ENCODE measurements at places on chromosomes 16 and 17.
A peak's percentile ranks its signal among the peaks of the same experiment; 100 is the strongest.

GRCh38 chr16:1775846-1776671, 3.1 kb upstream of the MRPS34 start:
- DNase-seq, result no peak

GRCh38 chr16:84408856-84409255, 40.5 kb downstream of the ATP2C2 start:
- no peak for DNase-seq

DNA sequence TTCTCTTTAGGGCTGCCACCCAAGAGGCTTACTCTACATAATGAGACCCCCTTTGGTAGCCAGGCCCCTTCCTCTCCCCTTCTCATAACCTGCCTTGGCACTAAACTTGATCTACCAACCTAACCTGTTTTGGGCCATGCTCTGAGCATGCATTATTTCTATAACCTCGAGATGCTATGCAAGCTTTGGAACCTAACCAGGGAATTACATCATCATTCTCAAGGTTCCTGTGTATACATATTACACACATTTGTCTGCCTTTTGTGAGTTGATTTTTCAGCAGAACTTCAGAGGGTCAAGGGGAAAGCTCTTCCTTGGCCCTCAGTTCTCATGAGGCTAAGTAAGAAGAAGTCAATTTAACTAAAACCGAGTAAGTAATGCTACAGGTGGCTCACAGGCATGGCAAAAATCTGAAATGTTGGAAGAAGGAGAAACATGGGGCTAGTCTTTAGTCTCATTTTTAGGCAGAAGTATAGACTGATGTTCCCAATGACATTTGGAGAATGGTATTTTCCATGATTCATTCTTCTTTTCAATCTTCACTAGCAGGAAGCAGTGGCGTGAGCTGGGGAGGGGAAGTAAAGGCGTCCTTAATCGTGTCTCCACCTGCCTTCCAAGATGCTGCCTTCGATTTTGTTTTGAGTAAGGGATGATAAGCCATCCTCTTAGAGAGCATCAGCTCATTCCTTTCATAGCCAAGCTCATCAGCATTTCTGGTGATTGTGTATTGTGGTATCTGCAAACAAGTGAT, 308.4 kb downstream of the ABCC12 start:
- DNase-seq, result no peak

GRCh38 chr16:27199736-27200135, 3.6 kb upstream of the KDM8 start:
- DNase-seq, result no peak

DNA sequence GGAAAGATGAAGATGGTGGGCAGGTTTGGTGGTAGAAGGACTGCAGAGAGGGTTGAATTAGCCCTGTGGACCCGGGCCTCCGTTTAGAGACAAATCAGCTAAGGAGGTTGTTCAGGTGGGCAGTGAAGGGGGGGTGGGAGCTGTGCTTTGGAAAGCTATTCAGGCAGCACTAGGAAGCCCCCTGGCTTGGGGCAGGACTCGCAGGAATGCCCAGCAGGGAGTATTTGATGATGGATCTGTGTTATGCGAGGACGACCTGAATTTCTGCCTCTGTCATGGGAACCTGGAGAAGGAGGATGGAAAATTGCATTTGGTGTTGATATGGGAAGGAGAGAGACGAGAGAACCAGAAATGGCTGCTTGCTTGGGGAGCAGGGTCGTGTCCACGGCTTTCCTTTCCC, 3.5 kb downstream of the SPDYE4 start:
- no peak for DNase-seq

- DNase-seq, result no peak
Observed at GRCh38 chr16:17230932-17231581, 239.7 kb downstream of the XYLT1 start.

DNA sequence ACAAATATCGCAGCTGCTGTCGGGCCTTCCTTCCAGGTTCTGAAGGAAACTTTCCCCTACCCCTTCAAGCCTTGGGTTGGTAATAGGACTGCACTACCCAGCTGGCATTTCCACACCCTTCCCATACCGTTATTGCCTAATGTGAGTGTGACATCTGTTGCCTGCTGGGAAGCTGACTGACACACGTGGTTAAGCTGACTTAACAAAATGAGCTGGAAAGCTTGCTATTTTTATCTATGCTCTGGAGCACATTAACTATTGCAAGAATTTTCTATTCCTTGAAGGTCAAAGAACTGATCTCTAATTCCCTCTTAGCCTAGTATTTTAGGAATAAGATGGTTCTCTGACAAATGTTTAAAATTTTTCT, 79.5 kb downstream of the PMP22 start:
- no peak for DNase-seq

DNA sequence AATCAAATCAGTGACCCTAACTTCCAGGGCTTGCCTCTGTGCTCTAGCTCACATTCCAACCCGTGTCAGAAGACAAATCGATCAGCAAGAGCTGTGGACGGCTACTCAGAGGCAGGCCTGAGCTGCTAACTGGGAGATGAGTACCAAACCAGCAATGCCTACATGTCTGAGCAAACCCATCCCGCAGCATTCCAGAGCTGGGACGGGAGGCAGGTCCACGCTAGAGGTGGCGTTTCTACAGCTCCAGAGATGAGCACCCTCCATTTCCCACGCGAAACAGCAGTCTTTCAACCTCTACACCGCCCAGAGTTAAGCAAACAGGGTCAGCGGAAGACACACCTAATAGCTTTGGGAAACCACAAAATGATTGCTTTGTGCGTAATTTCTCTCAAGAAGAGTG, 6.5 kb downstream of the NXN start:
- DNase-seq, result no peak

DNA sequence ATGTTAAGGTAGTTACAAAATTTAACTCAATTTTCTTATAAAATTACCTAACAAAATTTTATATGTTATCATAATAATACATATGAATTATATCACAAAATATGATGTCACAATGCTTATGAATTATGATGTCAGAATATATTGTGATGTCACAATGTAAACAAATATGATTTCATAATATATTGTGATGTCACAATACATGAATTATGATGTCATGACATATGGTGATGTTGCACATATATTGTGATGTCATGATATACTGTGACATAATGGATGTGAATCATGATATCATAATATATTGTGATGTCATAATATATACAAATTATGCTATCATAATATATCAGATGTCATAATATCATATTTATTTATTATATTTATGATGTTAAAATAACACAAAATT, 1879.9 kb downstream of the TP53TG3F start:
- DNase-seq, result no peak

DNA sequence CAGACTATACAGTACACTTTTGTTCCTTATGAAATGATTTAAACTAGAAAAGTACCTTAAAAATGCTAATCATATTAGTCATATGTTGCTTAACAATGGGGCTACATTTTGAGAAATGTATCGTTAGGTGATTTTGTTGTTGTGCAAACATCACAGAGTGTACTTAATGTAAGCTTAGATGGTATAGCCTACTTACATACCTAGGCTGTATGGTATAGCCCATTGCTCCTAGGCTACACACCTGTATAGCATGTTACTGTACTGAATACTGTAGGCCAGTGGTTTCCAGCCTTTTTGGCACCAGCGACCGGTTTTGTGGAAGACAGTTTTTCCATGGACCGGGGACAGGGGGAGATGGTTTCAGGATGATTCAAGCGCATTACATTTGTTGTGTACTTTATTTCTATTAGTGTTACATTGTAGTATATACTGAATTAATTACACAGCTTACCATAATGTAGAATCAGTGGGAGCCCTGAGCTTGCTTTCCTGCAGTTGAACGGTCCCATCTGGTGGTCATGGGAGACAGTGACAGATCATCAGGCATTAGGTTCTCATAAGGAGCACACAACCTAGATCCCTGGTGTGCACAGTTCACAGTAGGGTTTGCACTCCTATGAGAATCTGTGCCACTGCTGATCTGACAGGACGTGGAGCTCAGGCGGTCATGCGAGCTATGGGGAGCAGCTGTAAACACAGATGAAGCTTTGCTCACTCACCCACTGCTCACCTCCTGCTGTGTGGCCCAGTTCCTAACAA, 35.0 kb upstream of the MRC2 start:
- DNase-seq, result no peak

GRCh38 chr16:73057291-73058210, 9.6 kb upstream of the ZFHX3 start:
- no peak for DNase-seq

- no peak for DNase-seq
Observed at GRCh38 chr17:7881276-7882054, 7.1 kb upstream of the CHD3 start.

GRCh38 chr17:60652454-60653247, 25.0 kb upstream of the BCAS3 start:
- no peak for DNase-seq

GRCh38 chr16:9780831-9781230, 401.4 kb downstream of the GRIN2A start:
- DNase-seq, result no peak

- DNase-seq, result no peak
Observed at GRCh38 chr17:40526668-40527067, 25.2 kb upstream of the TNS4 start.

- DNase-seq, result no peak
Observed at GRCh38 chr17:72387487-72387886, 266.7 kb downstream of the SOX9 start.

DNA sequence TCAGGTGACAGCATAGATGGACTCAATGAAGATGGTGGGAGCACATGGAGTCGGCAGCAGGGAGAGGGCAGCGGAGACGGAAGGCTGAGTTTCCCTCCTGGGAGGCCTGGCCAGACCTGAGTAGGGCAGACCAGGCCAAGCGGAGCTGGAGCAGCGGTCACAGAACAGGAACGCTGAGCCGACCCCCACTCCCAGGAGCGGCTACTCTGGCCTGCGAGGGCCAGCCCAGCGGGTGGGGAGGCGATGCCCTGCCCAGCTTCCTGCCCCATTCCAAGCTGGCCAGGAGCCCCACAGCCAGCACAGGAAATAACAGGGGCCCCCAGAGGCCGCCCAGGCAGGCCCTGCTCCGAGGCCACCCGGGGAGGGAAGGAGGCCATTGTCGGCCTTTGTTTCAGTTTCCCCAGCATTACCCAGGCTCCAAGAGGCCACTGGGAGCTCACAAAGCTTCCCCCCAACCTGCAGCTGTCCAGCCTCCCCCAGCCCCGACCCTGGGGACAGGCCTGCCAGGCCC, 79.8 kb downstream of the ZNF423 start:
- no peak for DNase-seq

GRCh38 chr17:50146927-50147665, 3.4 kb downstream of the PPP1R9B start:
- DNase-seq, result no peak

- DNase-seq, result no peak
Observed at GRCh38 chr16:78648517-78648916, 549.1 kb downstream of the WWOX start.

DNA sequence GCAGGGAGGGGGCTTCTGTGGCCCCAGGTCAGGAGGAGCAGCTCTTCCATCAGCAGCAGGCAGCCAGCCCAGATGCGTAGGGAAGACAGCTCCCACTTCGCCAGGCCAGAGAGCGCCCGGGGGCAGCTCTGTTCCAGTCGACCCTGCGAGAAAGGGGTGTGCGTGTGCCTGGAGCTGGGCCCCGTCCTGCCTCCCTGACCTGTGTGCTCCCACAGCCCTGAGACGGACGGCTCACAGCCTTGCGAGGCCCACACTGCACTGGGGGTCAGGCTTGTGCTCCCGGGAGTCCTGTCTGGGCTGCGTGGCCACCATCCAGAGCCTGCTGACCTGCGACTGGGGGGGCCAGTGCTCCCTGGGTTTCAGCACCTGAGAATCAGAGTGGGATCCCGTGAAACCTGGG, 469 bp upstream of the MSLN start:
- no peak for DNase-seq

- peak; percentile 37 for DNase-seq
Observed at GRCh38 chr16:50683689-50684374, 2.7 kb upstream of the SNX20 start.

- no peak for DNase-seq
Observed at GRCh38 chr17:32490101-32490482, 3.3 kb downstream of the CDK5R1 start.

- DNase-seq, result no peak
Observed at GRCh38 chr16:17416461-17417311, 54.1 kb downstream of the XYLT1 start.

- no peak for DNase-seq
Observed at GRCh38 chr16:10876799-10877341, at the start of gene CIITA. Gene CIITA (plus strand): TSS chr16:10877202. CDS start chr16:10877331, 129 bp downstream.

- no peak for DNase-seq
Observed at GRCh38 chr16:14186007-14186794, 115.1 kb downstream of the MRTFB start.

DNA sequence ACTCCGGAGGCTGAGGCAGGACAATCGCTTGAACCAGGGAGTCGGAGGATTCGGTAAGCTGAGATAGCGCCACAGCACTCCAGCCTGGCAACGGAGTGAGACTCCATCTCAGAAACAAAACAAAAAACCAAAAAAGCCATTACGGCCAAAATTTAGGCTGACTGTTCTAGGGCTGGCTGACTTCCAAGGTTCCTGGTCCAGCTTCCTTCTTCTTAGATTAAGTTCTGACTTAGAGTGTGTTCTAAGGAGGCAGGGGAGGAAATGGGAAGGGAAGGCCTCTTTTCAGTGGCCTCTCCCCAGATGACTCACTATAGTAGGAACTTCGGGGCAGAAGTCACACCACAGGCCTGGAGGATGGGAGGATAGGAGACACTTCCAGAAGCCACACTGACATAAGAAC, 27.7 kb upstream of the CLEC18B start:
- no peak for DNase-seq

DNA sequence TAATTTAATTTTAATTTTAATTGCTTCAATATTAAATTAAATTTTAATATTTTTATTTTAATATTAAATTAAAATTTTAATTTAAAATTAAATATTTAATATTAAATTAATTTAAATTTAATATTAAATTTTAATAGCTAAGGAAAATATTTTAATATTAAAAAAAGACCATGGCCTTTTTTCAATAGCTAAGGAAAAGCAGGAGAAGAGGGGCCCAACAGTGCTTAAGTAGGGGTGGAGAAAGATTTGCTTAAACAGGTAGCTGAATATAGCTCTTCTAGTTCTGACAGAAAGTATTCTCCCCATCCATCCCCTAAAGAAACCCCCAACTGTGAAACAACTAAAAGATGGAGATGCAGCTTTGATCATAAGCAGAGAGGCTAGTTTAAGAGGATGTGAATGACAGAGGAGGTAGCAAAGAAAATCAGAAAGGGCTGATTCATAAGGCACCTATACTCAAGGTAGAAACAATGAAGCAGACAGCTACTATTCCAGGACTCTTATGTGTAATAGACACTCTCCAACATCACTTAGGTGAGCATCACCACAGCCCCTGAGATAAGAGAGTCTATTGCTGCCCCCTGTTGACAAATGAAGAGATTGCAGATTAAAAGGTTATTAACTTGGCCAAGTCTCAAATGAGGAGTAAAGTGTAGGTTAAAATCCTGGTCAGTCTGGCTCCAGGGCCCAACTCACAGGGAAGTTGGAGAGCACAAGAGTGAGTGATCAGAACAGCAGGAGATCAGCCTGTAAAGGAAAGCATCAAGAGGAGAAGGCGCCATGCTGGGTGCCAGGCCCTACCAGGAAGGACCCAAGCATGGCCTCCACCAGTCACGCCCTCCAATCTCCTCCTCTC, 7.8 kb upstream of the RNASEK start:
- DNase-seq, result no peak
